ENCODE measurements at places on chromosomes 5 and 9.

DNA sequence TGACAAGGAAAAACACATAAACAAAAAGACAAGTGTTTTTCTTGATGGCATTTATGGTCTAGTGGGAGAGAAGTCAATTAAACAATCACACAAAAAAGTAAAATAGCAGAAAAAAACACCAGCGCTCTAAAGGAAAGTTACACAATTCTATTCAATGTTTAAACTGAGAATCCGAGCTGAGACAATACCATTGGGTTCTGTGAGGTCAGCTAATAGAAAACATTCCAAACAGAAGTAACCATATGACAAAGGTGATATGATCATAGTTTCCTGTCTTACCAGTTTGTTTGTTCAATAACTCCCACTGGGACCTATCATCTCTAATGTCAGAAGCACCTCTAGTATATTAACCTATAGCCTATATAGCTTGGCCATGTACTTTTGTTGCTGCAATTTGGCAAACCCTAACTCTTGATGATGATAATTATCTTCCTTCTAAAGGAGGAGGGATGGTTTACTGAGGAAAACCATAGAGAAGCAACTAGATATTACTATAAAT, 1030.0 kb downstream of the CDH12 start:
- no peak overlapping the region for H3K4me3 ChIP-seq
- no peaks in the 10 kb centered on the region for H3K27me3 ChIP-seq
- no peaks in the 10 kb centered on the region for H3K36me3 ChIP-seq

GRCh38 chr5:36613771-36614656, 7.6 kb downstream of the SLC1A3 start:
- no peak overlapping the region for H3K27ac ChIP-seq
- no peaks in the 10 kb centered on the region for H3K36me3 ChIP-seq
- H3K4me1 ChIP-seq: no peaks in the 10 kb centered on the region
- H3K4me3 ChIP-seq: no peak overlapping the region

GRCh38 chr5:76733049-76733417, 17.1 kb downstream of the F2R start:
- H3K4me1 ChIP-seq: peaks cover 20% of the 10 kb centered on the region
- peaks cover 4% of the 10 kb centered on the region for H3K36me3 ChIP-seq
- H3K27me3 ChIP-seq: peaks cover 9% of the 10 kb centered on the region
- H3K4me3 ChIP-seq: peak overlapping the region; percentile 77

GRCh38 chr9:105328296-105328695, 83.8 kb downstream of the SLC44A1 start:
- DNase-seq: no peak
- H3K36me3 ChIP-seq: peaks cover 8% of the 10 kb centered on the region
- H3K4me1 ChIP-seq: peaks cover 14% of the 10 kb centered on the region
- no peaks in the 10 kb centered on the region for H3K27me3 ChIP-seq
- H3K4me3 ChIP-seq: no peak overlapping the region
- H3K27ac ChIP-seq: no peak overlapping the region

GRCh38 chr9:16003785-16004184, 450.9 kb downstream of the CCDC171 start:
- no peak overlapping the region for H3K27ac ChIP-seq
- no peaks in the 10 kb centered on the region for H3K27me3 ChIP-seq
- H3K4me1 ChIP-seq: no peaks in the 10 kb centered on the region
- H3K36me3 ChIP-seq: no peaks in the 10 kb centered on the region
- DNase-seq: no peak
- H3K4me3 ChIP-seq: no peak overlapping the region

DNA sequence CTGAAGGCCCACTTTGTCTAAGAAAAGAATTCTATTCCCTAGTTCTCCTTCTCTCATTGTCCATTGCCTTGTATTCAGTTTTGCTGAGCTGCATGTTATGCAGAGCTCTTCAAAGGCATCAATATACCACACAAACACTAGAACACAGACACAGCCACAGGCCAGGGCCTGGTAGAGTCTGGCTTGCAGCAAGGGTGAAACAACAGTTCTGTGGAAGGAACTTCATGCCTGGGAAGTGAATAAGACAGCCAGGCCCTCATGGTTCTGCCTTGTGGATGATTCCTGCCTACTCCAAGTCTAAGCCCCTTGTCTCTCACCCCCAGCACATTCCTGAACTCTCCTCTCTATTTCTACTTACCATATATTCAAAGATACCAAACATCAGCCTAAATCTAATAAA, 30.8 kb downstream of the KLHL3 start:
- peaks cover 7% of the 10 kb centered on the region for H3K4me1 ChIP-seq
- DNase-seq: no peak
- H3K36me3 ChIP-seq: peaks cover 18% of the 10 kb centered on the region
- H3K4me3 ChIP-seq: no peak overlapping the region

- no peak for DNase-seq
- H3K4me1 ChIP-seq: peaks cover 47% of the 10 kb centered on the region
- H3K4me3 ChIP-seq: peak overlapping the region; percentile 92
- peak overlapping the region; percentile 99 for H3K27ac ChIP-seq
- H3K36me3 ChIP-seq: no peaks in the 10 kb centered on the region
- no peaks in the 10 kb centered on the region for H3K27me3 ChIP-seq
These were observed 248.6 kb upstream of the ANKRD55 start for GRCh38 chr5:56481428-56482357.

DNA sequence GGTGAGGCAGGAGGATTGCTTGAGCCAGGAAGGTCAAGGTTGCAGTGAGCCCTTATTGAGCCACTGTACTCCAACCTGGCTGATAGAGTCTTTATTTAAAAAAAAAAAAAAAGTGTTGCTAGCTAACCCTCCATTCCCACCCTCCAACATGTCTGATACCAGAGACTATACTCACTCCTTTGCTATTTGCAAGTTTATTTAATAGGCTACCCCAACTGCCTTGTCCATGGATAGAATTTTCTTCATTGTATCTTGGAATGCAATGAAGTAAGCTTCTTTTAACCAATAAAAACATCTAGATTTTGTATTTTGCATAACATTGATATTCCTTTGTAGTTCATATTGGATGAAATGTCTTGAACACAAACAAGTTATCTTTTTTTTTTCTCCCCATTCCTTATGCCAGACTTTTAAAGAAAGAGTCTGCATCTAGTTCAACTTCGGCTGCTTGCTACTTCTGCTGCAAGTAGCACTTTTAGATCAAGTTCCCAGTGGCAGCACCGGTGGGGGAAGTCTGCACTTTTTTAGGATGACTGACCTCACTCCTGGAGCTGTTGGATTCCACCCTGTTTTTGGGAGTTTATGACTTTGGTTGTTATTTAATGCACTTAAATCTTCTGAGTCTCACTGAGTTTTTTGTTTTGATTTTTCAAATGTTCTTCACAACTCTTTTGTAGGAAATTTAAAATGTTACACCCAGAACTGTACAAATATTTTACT, 112.5 kb downstream of the UHRF2 start:
- H3K27ac ChIP-seq: no peak overlapping the region
- H3K4me3 ChIP-seq: no peak overlapping the region
- peaks cover 2% of the 10 kb centered on the region for H3K4me1 ChIP-seq

DNA sequence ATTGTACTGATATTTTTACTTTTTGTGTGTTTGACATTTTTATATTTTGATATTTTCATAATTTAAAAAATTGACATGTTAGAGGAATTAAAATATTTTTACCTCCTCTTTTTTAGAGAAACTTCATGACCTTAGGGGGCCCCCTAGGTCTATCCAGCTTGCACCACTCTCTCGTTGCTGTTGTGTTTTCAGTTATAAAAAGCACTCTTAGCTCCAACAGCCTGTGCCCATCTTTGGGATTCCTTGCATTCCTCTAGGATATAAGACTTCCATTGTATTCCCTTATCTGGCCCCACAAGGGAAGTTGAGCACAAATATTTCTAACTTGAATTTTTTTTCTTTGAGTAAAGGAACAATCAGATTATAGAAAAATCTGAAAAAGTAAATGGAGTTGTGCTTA, 245.3 kb downstream of the SH3GL2 start:
- H3K36me3 ChIP-seq: no peaks in the 10 kb centered on the region
- no peaks in the 10 kb centered on the region for H3K4me1 ChIP-seq
- DNase-seq: no peak

DNA sequence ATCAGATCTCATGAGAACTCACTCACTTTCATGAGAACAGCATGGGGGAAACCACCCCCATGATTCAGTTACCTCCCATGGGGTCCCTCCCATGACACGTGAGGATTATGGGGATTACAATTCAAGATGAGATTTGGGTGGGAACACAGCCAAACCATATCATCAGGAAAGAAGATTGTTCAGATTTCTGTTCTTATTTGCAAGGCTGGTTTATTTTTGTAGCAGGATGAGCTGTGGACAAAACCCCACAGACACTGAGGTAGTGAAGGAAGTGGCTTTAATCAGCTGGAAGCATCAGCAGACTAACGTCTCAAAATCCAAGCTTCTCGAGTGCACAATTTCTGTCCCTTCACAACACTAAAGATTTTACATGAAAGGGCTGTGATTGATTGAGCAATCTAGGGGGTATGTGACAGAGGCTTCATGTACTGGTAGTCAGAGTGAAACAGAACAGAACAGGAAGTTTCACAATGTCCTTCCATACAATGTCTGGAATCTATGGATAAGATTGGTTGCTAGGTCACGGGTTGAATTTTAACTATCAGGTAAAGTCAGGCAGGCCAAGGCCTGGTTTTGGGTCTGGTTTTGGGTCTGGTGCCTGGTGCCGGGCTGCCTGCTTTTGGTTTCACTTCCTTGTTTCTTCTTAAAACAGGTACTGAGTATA, 91.3 kb upstream of the ZNF366 start:
- no peak for DNase-seq
- H3K36me3 ChIP-seq: no peaks in the 10 kb centered on the region
- peaks cover 15% of the 10 kb centered on the region for H3K27me3 ChIP-seq
- H3K27ac ChIP-seq: peak overlapping the region; percentile 30

DNA sequence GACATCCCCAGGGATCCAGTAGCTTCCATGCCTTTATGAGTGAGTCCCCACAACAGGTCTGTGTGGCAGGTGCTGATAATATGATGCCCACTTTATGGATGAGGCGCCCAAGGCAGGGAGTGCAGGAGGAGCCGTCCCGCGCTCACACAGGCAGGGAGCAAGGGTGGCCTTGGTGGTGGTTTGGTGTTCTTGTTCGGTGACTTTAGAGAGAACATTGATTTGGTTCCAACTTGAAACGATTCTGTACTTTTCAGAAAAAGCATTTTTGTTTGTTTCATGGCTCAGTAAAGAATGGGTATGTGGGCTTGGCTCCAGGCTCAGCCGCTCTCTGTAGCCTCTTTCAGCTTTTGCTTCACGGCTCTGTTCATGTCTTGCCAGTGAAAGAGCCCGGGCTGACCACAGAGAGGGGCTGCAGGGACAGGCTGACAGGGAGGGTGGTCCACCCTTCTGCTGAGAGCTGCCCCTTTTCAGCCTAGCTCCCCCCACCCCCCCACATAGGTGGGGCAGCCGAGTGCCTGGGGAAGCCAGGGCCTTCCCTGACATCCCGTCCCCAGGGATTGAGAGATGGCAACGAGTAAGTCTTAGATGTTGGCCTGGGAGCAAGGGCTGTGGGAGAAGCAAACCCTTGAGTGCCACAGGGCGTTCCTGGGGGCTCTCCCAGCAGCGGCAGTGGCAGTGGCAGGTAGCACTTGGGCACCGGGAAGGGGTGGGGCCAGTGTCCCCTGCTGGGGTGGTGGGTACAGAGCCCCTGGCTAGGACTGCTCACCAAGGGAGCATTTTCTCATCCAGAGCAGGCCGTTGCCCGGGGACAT, 28.0 kb downstream of the NCS1 start:
- no peak for DNase-seq
- H3K27me3 ChIP-seq: no peaks in the 10 kb centered on the region
- no peaks in the 10 kb centered on the region for H3K36me3 ChIP-seq
- no peak overlapping the region for H3K27ac ChIP-seq
- no peaks in the 10 kb centered on the region for H3K4me1 ChIP-seq
- no peak overlapping the region for H3K4me3 ChIP-seq

DNA sequence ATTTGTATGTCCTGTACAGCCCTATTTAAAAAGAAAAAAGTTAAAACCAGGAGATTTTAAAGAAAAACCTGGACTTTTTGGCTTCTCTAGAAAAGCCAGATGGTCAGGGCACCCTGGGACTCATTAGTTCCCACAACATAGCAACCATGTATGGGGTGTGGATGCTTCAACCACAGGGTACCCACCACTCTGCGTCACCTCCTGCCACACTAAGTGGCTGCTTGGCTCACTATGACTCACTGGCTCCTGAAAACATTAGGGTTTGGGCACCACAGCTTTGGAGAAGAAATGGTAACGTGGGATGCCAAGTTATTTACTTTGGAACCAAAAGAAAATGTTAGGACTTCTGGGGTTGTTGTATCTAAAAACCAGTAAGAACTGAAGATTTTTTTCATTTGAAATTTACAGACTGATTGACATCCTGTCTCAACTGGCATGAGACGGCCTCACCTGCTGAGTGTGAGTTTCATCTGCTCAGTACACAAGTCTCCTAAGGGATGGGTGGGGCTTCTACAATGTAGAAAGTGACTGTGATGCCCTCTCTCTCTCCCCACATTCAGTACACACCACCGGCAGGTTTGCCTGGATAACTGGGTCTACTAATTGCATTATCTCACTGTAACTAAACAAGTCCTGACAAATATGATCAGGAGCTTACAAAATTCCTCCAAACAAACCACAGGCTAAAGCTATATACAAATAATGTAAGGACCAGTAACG, 103.9 kb downstream of the ESM1 start:
- no peak overlapping the region for H3K27ac ChIP-seq
- peaks cover 73% of the 10 kb centered on the region for H3K27me3 ChIP-seq
- peaks cover 16% of the 10 kb centered on the region for H3K4me1 ChIP-seq
- H3K36me3 ChIP-seq: peaks cover 14% of the 10 kb centered on the region

DNA sequence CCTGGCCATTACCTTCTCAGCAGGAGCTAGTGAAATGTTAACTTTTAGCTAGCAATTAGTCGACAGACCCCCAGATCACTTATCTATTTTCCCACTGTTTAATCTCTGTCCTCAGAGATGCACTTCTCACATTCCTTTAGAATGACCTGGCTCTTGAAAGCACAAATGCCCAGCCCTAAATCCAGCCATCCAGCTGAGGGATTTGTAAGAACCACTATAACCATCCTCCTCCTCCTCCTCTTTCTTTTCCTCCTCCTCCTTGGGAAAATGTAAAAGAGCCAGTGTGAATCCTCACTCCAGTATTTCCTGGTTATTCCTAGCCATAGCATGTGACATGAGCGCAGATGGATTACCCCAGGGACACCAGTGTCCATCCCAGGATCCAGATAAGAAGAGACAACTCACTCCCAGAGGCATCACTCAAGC, 124.3 kb downstream of the ENC1 start:
- H3K27me3 ChIP-seq: peaks cover 32% of the 10 kb centered on the region
- no peak for DNase-seq
- H3K4me3 ChIP-seq: no peak overlapping the region
- no peaks in the 10 kb centered on the region for H3K36me3 ChIP-seq
- no peaks in the 10 kb centered on the region for H3K4me1 ChIP-seq

GRCh38 chr5:61371474-61371873, 39.4 kb downstream of the ZSWIM6 start:
- peak overlapping the region; percentile 26 for H3K4me3 ChIP-seq
- H3K27ac ChIP-seq: peak overlapping the region; percentile 60
- H3K27me3 ChIP-seq: no peaks in the 10 kb centered on the region
- DNase-seq: no peak

Measured in T-helper 17 cell (primary cell).